Stimulated activated CD8-positive, alpha-beta memory T cell treated with anti-CD3 and anti-CD28 coated beads, Interleukin-15, amount 100 ng/mL, for 48 hours (primary cell): ENCODE measurements at places on chromosomes 7 and 10.

DNA sequence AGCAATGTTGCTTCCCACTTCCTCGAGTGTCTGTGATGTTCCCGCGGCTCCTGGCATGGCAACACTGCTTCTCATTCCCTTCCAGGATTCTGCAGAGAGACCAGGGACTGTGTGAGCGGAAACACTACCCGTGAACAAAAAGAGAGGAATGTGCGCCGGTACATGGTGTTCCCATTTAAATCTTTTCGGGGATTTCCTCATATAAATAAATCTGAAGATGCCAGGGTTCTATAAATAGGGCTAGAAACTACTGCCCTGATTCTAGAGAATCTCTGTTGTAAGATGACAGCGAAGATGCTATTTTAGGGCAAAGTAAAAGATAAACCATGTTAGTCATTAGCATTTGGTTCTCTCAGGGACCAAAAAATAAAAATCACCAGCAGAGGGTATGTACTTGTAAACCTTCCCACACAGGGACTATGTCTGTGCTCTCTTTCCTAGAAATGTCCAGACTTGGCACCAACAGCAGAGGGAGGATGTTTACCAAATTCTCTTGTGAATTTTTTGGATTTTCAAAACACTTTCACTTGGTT is 92.2 kb upstream of the DDC start:
- DNase-seq, result no peak

DNA sequence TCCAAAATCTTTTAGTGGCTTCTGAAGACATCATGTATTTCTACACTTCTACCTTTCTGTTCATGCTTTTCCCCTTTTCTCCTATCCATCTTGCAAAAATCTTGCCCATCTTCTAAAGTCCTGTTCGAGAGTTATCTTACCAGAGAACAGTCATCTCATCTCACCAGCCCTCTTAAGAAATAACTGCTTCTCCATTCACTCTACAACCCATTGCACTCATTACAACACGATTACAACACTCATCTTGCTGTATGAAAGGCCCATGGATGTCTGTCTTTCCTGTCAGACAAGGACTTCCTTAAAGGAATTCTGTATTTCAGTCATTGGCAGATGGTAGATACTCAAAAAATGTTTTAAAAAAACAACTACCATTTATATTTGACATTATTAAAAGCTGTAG is 30.8 kb downstream of the ZNF438 start:
- DNase-seq, result no peak

DNA sequence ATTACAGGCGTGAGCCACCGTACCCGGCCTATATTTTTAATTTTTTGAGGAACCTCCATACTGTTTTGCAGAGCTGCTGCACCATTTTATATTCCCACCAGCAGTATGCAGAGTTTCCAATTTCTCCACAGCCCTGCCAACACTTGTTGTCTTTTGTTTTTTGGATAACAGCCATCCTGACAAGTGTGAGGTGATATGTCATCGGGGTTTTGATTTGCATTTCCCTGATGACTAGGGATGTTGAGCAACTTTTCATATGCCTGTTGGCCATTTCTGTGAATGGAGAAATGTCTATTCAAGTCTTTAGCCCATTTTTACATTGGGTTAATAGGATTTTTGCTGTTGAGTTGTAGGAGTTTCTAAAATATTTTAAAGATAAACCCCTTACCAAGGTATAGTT is 22.2 kb downstream of the ENTPD7 start:
- DNase-seq, result no peak

GRCh38 chr10:93313798-93314197 is 168.3 kb downstream of the MYOF start:
- DNase-seq, result no peak
